Urinary bladder (tissue), 4 donors: ENCODE measurements at places on chromosomes 3 and 15. TPM values are rescaled to one million over a fixed set of nuclear protein-coding genes. Genes with fewer than 3 reads are reported as not detected.

RAB43 gene
- polyA plus RNA-seq = 11.3 TPM

OCA2 gene
- polyA plus RNA-seq = 0.30 TPM

GUCA1C gene
- 0.28 TPM for polyA plus RNA-seq

MUSTN1 gene
- 44.5 TPM for polyA plus RNA-seq

IGSF11 gene
- polyA plus RNA-seq = 0.99 TPM

CSPG5 gene
- 0.35 TPM for polyA plus RNA-seq

SIDT1 gene
- 2.2 TPM for polyA plus RNA-seq

CMC1 gene
- polyA plus RNA-seq = 34.3 TPM

BFSP2 gene
- polyA plus RNA-seq = not detected

EFL1 gene
- polyA plus RNA-seq = 6.9 TPM

TRIM42 gene
- not detected for polyA plus RNA-seq

ALDH1L1 gene
- polyA plus RNA-seq = 24.0 TPM

STXBP5L gene
- 3.4 TPM for polyA plus RNA-seq

SLC25A36 gene
- polyA plus RNA-seq = 34.2 TPM

NR2F2 gene
- 66.2 TPM for polyA plus RNA-seq

GOLGA6L10 gene
- polyA plus RNA-seq = 1.1 TPM

XCR1 gene
- polyA plus RNA-seq = 0.77 TPM

ROBO1 gene
- polyA plus RNA-seq = 14.0 TPM

SLC12A1 gene
- polyA plus RNA-seq = 0.06 TPM

FETUB gene
- not detected for polyA plus RNA-seq

ACAN gene
- 0.71 TPM for polyA plus RNA-seq

PROS1 gene
- polyA plus RNA-seq = 43.6 TPM

MUC13 gene
- polyA plus RNA-seq = not detected

SLC30A4 gene
- 5.4 TPM for polyA plus RNA-seq

ZNF660 gene
- 1.9 TPM for polyA plus RNA-seq

KBTBD13 gene
- polyA plus RNA-seq = 0.19 TPM

LRRC31 gene
- polyA plus RNA-seq = not detected

SNAP23 gene
- polyA plus RNA-seq = 47.8 TPM

GREM1 gene
- polyA plus RNA-seq = 1.2 TPM

NR2E3 gene
- polyA plus RNA-seq = 0.06 TPM

C3orf70 gene
- 13.6 TPM for polyA plus RNA-seq

SKOR1 gene
- 0.60 TPM for polyA plus RNA-seq

FOXL2 gene
- not detected for polyA plus RNA-seq

SIN3A gene
- polyA plus RNA-seq = 34.2 TPM

MRAS gene
- polyA plus RNA-seq = 58.0 TPM

FMN1 gene
- 0.95 TPM for polyA plus RNA-seq

XIRP1 gene
- polyA plus RNA-seq = 0.03 TPM

IL16 gene
- polyA plus RNA-seq = 20.7 TPM

MITF gene
- polyA plus RNA-seq = 13.3 TPM

NEDD4 gene
- polyA plus RNA-seq = 12.4 TPM

IL17RE gene
- polyA plus RNA-seq = 4.3 TPM
